ENCODE measurements at places on chromosomes 6 and 20. TPM values are rescaled to one million over a fixed set of nuclear protein-coding genes. Genes with fewer than 3 reads are reported as not detected.

Gene ANKEF1
- 3.6 TPM for total RNA-seq

Gene ZFAND3
- 27.4 TPM for total RNA-seq

Gene DUSP22
- 15.6 TPM for total RNA-seq

Gene SLC4A11
- 0.81 TPM for total RNA-seq

Gene SLC32A1
- 2.6 TPM for total RNA-seq

Gene BPIFB4
- not detected for total RNA-seq

Gene CDSN
- total RNA-seq, result not detected

Gene CTNNBL1
- total RNA-seq, result 54.6 TPM

Gene GTSF1L
- total RNA-seq, result 0.44 TPM
